CD4-positive, alpha-beta T cell treated with Interleukin-4 for 1 hour (primary cell): ENCODE measurements at places on chromosomes 12 and 14.

GRCh38 chr14:20194101-20194500, 3.4 kb downstream of the OR11G2 start:
- DNase-seq = no peak

GRCh38 chr14:75418850-75419768, 8.7 kb upstream of the JDP2 start:
- DNase-seq = peak; percentile 29

- DNase-seq = no peak
These were observed 5.3 kb downstream of the USP15 start for GRCh38 chr12:62265511-62265910.

DNA sequence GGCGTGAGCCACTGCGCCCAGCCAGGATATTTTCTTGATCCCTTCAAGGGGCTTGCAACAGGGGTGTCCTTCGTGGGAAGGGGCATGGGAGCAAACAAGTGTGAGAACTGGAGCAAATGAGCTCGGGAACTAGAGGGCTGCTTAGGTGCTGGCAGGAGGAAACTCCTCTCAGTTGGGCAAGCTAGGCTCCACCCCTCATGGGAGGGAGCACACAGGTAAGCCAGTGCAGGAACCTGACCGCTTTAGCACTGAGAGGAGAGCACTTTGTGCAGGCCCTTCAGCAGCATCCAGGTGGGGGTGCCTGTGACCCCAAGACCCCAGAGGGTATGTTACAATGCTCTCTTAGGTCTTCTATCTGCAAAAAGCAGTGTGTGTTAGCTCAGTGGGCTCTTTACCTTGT, 755.4 kb upstream of the MDGA2 start:
- DNase-seq = no peak

DNA sequence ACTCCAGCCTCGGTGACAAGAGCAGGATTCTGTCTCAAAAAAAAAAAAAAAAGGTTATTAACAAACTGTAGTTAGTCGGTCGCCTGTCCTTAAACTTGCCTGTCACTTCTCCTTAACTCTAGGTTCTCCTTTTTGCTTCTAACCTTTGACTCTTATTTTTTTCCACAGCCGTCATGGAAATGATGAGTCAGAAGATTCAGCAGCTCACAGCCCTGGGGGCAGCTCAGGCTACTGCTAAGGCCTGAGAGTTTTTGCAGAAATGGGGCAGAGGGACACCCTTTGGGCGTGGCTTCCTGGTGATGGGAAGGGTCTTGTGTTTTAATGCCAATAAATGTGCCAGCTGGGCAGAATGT, 418 bp upstream of the MYG1 start:
- peak; percentile 48 for DNase-seq

GRCh38 chr14:71022939-71023338, 115.7 kb downstream of the PCNX1 start:
- DNase-seq = no peak

- DNase-seq = no peak
These were observed 13.4 kb upstream of the PCNX1 start for GRCh38 chr14:70893858-70894291.

- no peak for DNase-seq
These were observed 108.8 kb downstream of the KITLG start for GRCh38 chr12:88471331-88472045.
